ENCODE measurements at places on chromosomes 7 and 10.

GRCh38 chr7:157267516-157267915 is 69.3 kb upstream of the DNAJB6 start:
- DNase-seq: no peak

GRCh38 chr7:144027070-144027469 is 21.7 kb upstream of the OR2A5 start:
- DNase-seq: no peak

GRCh38 chr7:94514917-94515316 is 5.3 kb downstream of the CASD1 start:
- DNase-seq: no peak

- no peak for DNase-seq
Measured at GRCh38 chr7:29841926-29842701, 35.8 kb downstream of the WIPF3 start.

DNA sequence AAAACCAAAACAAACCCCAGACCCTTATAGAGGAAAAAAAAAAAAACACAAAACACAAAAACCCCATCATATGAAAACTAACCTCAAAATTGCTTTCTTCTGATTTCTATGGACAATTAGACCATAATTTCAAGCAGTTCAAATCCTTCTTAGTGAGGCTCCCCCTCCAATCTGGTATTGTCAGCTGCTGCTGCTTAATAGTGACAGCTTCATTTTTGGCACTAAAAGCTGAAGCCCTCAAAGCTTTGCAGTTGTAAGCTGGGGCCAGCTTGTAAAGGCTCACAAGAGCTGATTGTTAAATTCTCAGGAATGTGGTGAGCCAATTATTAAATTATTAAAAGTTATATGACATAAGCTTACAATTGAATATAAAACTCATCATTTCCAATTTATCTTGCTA is 21.9 kb downstream of the ATXN7L1 start:
- no peak for DNase-seq

DNA sequence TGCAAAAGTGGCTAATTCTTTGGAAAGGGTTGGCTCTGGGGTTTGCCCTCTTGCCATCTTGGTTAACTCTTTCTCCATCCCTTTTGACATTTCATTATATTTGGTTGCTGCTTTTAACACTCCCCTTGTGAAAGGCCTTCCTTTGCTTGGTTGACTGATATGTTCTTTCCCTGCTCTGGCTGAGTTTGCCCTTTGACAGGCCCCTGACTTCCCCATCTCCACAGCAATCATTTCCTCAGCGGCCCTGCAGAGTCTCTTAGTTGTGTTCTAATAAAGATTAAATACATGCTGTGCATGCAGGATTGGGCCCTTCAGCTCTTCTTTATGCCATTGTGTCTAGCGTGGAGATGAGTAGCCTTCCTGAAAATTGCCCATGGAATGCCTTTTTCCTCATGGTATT is 84.5 kb upstream of the CSTF2T start:
- no peak for DNase-seq

- DNase-seq: no peak
Measured at GRCh38 chr7:20227291-20227795, 10.2 kb upstream of the MACC1 start.

DNA sequence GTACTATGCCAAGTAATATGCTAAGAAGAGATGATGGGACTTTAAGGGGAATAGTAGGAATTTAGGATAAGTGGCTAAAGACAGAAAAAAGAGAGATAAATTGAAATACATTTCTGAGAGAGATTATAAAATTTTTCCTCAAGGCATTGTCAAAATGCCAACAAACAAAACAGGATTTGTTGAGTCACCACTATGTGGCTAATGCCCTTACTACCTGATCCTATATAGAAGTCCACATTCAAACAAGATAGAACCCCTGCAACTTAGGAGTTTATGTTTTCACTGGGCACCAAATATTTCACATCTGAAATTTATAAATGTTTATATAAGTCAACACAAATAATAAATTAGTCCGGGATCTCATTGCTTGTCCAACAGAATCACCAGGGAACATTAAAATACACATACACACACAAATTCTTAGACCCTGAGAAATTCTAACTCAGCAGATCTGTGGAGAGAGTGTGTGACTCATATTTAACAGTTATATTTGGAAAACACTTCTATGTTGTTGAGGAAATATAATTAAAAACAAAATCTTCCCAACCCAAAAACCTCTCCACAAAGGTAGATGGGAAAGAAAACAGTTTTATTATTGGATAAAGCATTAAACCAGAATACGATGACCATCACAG is 154.3 kb downstream of the PPP1R3A start:
- DNase-seq: no peak

DNA sequence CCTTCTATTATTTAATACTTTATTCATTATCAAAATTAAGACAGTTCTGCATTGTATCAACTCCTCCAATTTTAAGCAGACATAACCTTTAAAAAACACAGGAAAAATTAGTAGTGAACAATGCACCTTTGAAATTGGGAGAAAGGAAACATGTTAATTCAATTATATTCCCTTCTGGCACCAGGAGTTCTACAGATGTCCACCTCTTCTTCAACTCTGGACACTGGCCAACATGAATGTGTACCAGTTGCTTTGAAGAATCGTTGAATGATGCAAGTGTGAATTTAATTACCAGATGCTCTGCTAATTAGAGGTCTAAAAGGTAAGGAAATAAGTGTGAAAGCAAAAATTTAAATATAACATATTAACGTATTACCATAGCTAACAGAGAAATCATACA is 206.7 kb upstream of the IGFBP3 start:
- DNase-seq: no peak

GRCh38 chr10:60870803-60871202 is 73.2 kb downstream of the RHOBTB1 start:
- DNase-seq: no peak

GRCh38 chr7:8320174-8320573 is 58.2 kb upstream of the ICA1 start:
- DNase-seq: no peak

- no peak for DNase-seq
Measured at GRCh38 chr7:132580277-132580676, 4.0 kb upstream of the PLXNA4 start.

- DNase-seq: no peak
Measured at GRCh38 chr7:121054925-121055324, 66.4 kb downstream of the CPED1 start.

GRCh38 chr7:91569728-91570457 is 305.7 kb downstream of the FZD1 start:
- DNase-seq: no peak

GRCh38 chr10:80659289-80659688 is 121.6 kb downstream of the SH2D4B start:
- DNase-seq: no peak

DNA sequence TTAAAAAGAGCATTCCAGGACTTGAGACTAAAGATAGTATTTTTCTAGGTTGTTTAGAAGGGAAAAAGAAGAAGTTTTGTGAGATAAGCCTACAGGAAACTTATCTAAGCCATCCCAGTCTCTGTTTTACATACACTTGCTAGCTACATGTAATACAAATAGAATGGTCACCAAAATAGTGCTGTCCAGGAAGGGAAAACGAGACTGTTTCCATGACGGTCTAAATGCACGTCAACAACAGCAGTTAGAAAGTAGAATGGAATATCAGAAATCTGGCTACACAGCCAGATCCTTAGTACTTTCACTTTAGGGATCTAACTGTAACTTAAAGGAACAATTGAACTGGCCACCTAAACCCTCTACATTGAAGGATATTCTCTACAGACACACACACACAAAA is 117.6 kb downstream of the TSPAN12 start:
- DNase-seq: no peak

- peak; percentile 21 for DNase-seq
Measured at GRCh38 chr10:86317949-86318725, 48.5 kb downstream of the GRID1 start.

- no peak for DNase-seq
Measured at GRCh38 chr7:75906991-75907667, 7.8 kb upstream of the POR start.

GRCh38 chr7:12633582-12633981 is 53.9 kb upstream of the ARL4A start:
- no peak for DNase-seq

DNA sequence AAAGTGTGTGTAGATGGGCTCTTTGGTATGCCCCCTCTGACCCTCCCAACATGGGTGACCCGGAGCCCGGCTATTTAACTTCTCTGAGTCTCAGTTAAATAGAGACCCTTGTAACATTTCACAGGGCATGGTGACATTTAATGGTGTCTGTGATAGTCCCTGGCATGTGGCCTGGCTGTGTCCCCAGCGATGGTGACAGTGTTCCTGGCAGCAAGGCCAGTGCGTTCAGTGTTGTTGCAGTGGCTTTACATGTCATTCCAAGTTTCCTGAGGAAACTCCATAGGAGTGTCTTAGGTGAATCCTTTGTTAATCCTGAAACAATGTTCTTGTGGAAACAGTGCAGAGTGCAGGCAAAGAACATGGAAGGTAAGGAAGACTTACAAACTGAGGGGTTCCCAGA is 137.0 kb downstream of the RAMP3 start:
- no peak for DNase-seq

DNA sequence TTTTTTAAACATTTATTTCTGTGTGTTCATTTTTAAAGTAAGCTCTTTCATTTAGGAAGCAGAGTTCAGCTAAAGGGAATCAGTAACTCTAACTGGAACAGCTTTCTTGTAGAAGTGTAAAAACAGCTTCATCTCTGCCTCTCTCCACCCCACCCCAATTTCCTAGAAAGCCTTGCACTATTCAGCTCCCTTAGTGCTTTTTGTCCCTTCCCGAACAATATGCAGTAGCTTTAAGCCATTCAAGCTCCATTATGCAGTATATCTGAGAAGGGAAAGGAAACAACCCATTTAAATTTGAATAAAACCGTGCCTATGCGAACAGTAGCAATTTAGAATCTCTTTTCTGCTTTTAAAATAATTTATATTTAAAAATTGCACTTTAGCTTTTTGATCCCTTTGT is 134.5 kb downstream of the TRIL start:
- no peak for DNase-seq

GRCh38 chr10:86438091-86438749 is 71.6 kb upstream of the GRID1 start:
- DNase-seq: no peak

GRCh38 chr7:25947669-25948516 is 204.1 kb upstream of the NFE2L3 start:
- DNase-seq: no peak

DNA sequence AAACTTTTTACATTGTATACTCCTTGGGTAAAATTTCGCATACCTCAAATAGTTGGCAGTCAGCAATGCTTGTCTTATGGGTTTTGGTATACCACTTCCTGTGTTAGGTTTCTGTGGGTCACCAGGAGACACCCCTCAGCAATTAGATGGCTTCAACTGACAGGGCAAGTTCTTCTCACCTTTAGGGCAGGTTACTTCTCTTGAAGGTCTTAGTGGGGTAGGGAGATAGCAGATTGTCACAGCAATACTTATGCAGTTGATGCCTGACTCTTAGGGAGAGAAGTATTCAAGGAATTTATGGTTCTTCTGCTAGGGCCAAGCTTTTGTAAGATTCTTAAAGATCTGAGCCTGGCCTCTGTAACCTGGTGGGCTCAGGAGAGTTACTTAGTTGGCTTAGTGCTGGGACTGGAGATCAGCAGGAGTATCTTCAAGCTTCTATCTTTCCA is 42.9 kb downstream of the MKLN1 start:
- peak; percentile 19 for DNase-seq

GRCh38 chr10:35470925-35471315 is 134.2 kb upstream of the GJD4 start:
- DNase-seq: no peak

DNA sequence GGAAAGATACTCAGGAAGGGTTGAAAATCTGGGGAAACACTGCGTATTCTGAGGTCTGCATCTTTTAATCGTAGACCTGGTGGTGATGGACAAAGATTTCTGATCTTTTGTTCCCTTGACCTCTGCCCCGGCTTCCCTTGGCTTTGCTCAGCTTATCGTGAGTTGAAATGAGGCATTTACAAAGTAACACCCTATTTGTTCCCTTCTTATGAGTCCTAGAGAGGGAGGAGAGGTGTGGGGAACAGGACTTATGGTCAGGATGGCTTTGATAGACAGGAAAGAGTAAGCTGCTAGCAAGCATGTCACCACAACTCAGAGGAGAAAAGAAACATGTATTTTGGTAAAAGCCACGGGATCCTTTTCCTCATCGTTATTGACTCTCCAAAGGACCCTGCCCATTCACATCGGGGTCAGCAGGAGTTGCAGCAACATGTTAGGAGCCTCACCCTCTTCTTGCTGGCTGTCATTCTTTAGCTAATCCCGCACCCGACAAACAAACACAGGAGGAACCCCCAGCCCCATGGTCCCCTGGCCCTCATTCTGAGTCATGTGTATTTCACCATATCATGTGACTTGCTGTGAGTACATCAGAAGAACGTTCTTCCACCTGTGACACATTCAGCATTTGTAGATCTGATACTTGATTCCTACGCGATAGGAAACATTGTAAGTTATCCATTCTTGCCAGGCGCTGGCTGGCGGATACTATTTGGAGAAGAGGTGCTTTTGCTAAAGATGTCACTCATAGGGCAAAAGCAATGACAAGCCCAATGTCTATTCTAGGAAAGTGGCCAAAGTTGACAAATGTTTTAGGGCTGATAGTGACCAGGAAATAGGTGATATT is 170.1 kb downstream of the RTKN2 start:
- DNase-seq: no peak

GRCh38 chr7:134104166-134104565 is 23.0 kb upstream of the LRGUK start:
- no peak for DNase-seq

GRCh38 chr7:5082806-5083205 is 37.1 kb downstream of the RBAK start:
- DNase-seq: no peak

DNA sequence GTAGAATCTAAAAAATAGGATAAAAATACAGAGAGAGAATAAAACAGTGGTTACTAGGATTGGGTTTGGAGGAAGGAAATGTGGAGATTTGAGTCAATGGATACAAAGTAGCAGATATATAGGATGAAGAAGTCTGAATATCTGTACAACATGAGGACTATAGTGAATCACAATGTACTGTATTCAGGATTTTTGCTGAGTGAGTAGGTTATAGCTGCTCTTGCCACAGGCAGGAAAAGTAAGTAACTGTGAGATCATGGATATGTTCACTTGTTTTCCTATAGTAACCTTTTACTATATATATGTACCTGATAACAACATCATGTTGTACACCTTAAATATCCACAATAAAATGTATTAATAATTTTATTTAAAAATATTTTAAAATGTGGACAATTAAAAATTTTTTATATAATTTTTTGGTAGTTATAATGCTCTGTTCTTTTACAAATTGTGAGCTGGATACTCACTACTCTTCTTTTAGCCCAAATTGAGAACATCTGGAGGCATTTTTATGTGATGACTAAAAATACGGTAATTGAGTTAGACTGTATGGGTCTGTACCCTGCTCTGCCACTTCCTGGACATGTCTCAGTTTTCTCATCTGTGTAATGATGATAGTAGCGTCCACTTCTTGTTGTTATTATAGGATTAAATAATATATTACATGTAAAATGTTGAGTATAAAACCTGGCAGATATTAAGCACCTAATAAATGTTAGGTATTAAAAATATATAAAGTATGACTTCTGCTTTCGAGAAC is 439.1 kb downstream of the AUTS2 start:
- DNase-seq: no peak

Measured in MG63 (cell line).